ENCODE measurements at places on chromosomes 1 and 21.

- DNase-seq = no peak
Observed at GRCh38 chr21:45412909-45413611, 8.1 kb downstream of the COL18A1 start.

DNA sequence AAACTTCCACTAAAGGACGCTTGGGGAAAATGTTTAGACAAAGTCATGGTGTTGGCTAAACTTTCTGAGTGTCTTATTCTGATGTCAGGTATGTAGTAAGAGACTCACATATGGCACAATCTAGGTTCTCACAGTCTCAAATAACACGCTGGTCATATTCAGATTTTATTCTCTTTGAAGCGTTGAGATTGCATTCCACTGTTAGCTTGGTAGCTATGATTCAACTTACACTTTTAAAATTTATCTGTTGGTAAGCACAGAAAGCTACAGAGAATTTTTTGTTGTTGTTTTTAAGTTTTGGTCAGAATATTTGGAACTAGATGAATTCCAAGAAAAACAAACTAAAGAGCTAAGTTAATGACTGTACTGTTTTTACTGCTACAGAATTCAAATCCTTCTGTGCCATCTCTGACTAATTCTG is 126.7 kb downstream of the PRRX1 start:
- peak; percentile 2 for DNase-seq

GRCh38 chr1:97791251-97791650 is 129.6 kb downstream of the DPYD start:
- no peak for DNase-seq

DNA sequence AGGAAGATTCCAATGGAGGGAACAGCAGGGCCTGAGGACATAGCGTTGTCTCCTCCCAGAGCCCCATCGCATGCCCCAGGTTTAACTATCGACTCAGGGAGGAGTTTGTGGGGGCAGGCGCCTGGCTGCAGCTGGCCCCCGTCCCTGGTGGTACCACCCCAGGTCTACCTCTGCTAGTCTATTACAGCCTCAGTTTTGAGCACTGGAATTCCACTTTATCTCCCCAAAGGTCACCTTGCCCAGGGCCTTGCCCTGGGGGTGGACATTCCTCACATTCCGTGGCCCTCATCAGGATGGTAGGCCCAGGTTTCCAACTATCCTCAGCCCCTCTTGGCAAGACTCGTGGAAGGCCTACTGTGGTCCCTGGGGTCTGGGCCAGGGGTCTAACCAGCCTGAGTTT is 65.4 kb upstream of the SSBP3 start:
- DNase-seq = no peak

GRCh38 chr1:32868806-32869455 is 1.8 kb downstream of the FNDC5 start:
- DNase-seq = no peak

DNA sequence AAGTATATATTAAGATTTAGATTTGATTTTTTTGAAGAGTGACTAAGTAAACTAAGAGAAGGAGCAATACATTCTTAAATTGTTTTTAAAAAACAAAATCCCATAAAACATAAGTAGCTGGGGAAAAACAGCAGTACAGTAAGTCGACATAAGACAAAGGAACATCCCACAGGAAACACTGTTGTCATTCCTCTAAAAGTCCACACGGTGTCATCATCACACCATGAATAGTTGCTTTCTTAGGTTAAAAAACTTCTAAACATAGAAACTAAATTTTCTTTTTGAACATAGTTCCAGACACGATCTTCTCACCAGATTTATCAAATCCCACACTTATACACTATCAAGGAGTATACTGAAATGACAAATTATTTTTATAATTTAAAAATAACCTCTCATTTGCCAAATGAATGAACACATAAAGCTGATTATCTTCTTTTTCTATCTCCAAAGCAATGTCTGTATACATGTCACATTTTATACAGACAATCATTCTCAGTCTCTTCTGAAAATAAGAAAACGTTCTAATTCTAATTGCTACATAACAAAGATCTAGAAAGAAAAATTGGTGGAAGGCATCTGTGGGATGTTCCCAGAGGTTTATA is 15.8 kb downstream of the ODF2L start:
- peak; percentile 83 for DNase-seq

DNA sequence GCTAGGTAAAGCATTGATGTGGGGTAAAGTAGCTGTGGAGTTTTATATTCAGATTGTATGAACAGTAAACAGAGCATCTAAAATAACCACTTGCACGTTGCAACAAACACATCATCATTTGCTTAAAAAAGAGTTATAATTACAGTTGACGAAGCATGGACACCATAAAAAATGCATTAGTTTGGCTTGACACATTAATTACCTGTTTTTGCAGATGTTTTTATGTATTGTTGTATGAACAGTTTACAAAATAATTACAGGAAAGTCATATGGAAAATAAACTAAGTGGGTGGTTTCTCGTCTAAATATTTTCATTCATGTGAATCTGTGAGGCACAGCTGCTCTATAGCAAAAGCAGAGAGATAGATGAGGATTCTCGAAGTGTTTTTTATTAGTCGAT is 108.3 kb downstream of the RPS6KC1 start:
- DNase-seq = no peak

- peak; percentile 80 for DNase-seq
Observed at GRCh38 chr21:34704119-34704518, 35.3 kb downstream of the CLIC6 start.

GRCh38 chr1:227760377-227760776 is 25.1 kb downstream of the SNAP47 start:
- no peak for DNase-seq

- DNase-seq = no peak
Observed at GRCh38 chr1:242827538-242827937, 303.0 kb upstream of the PLD5 start.

GRCh38 chr21:43805275-43805800 is 16.0 kb downstream of the RRP1 start:
- DNase-seq = no peak

GRCh38 chr1:212157252-212157651 is 121.7 kb downstream of the DTL start:
- peak; percentile 60 for DNase-seq

- peak; percentile 68 for DNase-seq
Observed at GRCh38 chr1:66809736-66810326, 8.8 kb upstream of the INSL5 start.

- DNase-seq = no peak
Observed at GRCh38 chr1:229409616-229410369, 24.1 kb downstream of the ACTA1 start.

DNA sequence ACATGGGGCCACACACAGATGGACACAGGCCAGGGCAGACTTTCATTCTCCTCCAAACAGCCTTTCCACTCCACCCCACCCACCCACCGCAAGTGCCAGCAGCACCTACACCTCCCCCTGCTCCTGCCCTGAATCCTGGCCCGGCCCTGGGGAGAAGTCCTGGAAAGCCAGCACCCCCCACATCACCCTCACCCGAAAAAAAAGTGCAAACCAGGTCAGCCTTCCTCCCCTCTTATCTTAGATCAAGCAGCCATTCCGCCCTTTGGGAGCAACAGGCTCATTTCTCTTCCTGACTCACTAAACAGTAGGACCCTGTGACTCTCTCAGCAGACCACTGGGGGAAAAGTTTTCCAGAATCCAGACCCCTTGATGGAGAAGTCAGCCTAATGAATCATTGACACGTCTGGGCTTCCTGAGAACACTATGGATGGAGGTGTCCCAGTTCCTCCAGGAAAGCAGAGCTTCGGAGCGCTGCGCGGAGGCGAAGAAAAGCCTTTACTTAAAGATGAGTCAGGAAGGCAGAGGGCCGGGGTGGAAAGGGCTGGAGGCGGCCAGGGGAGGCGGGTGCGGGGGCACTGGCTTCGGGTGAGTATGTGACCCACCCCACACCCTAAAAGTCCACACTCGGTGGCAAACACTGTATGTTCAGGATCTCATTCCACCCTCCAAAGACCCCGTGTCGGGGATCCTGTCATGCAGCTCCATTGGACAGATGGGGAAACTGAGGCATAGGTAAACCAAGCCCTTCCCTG is 588.7 kb downstream of the MATN1 start:
- no peak for DNase-seq

- no peak for DNase-seq
Observed at GRCh38 chr21:25709684-25710265, 24.9 kb downstream of the ATP5PF start.

DNA sequence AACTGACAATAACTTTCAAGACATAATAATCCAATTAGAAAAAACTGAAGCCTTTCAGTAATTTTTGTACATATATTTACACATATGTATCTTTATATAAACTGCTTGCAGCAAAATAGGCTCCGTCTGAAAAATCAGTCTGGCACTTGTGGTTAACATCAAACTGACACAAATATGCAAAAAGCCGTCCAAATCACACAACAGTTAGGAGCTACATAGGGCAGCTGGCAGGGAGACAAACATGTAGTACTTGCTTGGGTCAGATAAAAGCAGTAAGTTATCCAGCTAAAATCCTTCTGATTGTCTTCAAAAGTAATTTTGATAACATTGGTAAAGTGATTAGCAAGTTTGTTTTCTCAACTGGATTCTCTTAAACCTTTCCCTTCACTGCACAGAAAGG is 14.7 kb upstream of the GUCA2A start:
- no peak for DNase-seq

DNA sequence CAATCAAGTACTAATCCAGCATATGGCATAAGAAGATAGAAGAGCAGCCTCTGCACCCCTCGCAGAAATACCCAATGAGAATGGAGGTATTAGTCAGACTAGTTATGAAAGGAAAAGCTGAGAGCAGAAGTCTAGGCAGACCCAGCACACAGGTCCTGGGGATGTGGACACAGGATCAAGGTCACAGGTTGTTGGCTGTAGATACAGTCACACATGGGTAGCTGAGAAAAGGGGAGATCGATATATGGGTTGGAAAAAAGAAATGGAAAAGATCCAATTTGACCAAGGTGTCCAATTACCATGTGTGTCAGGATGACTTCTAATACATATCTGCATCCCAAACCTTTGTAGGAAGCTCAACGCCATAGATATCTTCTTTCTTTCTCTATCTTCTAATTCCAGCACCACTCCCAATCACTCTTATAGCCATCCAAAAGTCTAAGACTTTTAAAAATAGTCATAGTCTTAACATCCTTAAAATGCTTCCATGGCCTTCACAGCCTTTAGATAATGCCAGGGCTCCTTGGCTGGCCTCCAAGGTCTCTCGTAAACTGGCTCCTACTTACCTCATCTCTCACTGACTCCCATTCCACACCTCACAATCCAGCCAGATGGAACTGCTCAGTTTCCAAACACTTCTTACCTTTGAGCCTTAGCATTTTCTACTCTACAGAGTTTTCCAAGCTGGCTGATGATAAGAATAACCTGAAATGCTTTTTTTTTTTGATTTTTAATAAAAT is 8.3 kb upstream of the ZC3H11B start:
- DNase-seq = no peak

GRCh38 chr1:8554956-8555534 is 237.1 kb downstream of the SLC45A1 start:
- DNase-seq = peak; percentile 87

DNA sequence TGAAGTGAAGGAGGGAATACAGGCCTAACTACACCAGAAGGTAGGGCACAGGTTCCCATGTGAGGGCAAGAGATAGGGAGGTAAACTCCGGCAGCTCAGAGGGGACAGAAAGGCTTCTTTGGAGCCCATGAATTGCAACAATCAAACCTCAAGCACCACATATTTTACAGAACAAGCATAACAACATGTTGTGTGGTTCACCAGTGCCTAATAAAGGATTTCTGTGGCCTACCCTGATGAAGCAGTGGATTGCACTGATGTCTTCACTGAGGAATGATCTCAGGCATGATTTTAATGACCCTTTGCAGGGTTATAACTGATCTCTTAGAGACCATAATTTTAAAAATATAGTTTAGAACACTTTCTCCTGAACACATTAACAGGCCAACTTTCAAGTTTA is 77.4 kb downstream of the RUNX1 start:
- peak; percentile 21 for DNase-seq

GRCh38 chr1:48977273-48977672 is 200.6 kb upstream of the BEND5 start:
- DNase-seq = no peak

GRCh38 chr21:17903029-17903806 is 84.1 kb upstream of the C21orf91 start:
- peak; percentile 38 for DNase-seq

DNA sequence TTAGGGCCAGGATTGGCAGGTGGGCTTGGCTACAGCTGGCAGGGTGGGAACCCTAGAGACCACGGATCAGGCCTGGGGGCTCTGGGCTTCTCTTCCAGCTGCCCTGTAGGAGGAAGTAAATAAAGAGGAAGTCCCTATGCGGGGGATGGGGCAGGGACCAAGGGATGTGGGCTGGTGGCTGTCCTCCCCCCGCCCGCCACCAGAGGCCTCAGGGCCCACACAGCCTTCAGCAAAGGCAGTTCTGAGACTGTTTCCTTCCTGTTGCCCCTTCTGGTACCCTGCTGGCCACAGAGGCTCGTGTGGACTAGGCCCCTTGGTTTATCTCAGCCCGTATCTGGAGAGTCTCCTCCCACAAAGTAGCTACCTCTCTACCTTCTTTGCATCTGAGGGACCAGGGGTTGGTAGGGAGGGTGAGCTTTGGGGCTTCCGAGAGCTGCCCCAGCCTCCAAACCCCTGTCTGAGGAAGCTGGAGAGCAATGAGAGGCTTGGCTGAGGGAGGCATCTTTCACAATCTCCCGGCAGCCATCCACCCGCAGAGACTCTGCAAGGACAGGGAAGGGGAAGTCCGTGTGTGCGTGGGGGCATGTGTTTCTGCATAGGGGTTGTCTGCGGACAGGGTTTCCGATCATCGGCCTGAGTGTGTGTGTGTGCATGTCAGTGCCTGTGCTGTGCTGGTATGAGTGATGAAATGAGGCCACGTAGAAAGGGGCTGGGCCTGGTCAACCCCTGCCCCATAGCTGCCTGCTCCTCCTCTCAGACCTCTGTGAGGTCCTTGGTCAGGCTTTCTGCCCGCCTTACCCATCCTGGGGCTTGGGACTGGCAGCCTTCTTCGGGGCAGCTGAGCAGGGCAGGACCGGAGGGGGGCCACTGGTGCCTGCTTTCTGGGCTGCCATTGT is 12.5 kb downstream of the RPS6KA1 start:
- DNase-seq = no peak

DNA sequence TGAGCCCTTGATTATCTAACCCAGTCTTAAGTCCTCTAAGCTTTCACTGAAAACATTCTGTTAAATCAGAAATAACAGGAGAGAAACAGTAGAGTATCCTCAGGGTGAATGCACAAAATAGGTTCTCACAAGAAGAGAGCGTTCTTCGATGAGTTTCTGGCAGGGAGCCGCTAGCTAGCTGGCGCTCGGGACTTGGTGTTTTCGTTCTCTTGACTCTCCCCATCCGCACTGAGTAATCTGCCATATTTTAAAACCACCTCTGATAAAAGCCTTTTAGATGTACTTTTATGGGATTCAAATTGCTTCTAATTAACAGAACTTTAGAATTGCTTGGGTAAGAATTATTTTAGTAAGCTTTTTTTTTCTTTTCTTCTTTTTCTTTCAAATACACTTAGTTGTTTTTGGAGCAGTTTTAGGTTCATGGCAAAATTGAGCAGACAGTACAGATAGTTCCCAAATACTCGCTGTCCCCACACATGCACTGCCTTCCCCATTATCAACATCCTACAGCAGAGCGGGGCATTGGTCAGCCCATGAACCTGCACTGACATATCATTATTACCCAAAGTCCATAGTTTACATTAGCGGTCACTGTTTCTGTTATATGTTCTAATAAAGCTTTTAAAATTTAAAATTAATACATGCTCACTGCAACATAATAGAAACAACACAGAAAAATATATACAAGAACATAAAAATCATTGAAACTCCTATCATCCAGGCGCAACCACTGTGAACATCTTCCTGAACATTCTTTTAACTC is 35.4 kb downstream of the PRDM2 start:
- no peak for DNase-seq

Measured in renal cortical epithelial cell (primary cell).